ENCODE measurements at places on chromosomes 16 and 17. TPM values are rescaled to one million over a fixed set of nuclear protein-coding genes. Genes with fewer than 3 reads are reported as not detected.

DNA sequence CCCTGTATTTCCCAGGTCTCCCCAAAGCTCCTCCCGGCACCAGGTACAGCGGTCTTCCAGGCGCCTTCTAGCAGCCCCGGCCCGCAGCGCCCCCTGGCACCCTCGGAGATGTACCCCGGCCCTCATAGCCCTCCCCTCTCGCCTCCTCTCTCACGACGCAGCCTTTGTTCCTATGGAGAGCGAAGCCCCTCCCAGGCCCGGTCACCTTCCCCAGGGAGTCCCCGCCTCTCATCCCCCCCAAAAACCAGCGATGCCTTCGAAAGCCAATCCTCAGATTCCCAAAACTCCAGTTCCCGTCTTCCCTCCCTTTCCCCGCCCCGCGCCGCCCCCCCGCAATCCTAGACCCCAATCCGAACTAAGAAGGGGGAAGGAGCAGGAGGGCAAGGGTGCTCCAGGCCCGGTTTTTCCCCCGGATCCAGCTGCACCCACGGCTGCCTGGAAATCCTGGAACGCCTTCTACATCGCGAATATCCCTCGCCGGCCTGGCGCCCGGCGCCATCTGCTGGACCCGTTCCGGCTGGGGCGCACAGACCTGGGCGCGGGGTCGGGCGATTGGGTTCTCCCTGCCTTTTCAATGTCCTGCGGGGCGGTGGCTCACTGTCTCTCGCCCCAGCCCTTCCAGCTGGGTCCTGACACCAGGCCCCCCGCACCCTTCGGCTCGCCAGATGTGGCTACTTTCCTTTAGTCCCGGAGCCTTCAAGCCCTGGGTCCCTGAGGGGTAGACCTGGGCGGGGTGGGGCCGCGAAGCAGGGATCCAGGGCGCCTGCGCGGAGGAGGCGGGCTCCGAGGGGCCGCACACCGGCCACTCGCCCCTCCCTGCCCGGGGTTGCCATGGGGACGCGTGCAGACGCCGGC lies at the start of gene DNAH2:
TSS of gene DNAH2 (plus strand) at position 844 of the 855 bp plus-strand sequence. CDS start 1,991 bp downstream, outside the sequence.
- DNase-seq, result peak; percentile 85

DNA sequence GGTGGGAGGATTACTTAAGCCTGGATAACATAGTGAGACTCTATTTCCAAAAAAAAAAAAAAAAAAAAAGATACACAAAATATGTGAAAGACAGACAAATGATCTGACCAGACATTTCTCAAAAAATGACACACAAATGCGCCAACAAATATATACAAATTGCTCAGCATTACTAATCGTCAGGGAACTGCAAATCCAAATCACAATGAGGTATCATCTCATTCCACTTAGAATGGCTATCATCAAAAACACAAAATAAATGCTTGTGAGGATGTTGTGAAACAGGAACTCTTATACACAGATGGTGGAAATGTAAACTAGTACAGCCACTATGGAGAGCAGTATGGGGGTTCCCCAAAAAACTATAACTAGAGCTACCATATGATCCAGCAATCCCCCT lies 62.4 kb downstream of the STX8 start:
- no peak for DNase-seq

- no peak for DNase-seq
Observed at GRCh38 chr17:57158795-57159194, 73.7 kb downstream of the AKAP1 start.

GRCh38 chr16:79977940-79978836 lies 377.7 kb upstream of the MAF start:
- no peak for DNase-seq

GRCh38 chr17:43578699-43579565 lies 32.8 kb upstream of the ETV4 start:
- no peak for DNase-seq

GRCh38 chr17:29973005-29973404 lies 31.6 kb downstream of the EFCAB5 start:
- DNase-seq, result no peak

DNA sequence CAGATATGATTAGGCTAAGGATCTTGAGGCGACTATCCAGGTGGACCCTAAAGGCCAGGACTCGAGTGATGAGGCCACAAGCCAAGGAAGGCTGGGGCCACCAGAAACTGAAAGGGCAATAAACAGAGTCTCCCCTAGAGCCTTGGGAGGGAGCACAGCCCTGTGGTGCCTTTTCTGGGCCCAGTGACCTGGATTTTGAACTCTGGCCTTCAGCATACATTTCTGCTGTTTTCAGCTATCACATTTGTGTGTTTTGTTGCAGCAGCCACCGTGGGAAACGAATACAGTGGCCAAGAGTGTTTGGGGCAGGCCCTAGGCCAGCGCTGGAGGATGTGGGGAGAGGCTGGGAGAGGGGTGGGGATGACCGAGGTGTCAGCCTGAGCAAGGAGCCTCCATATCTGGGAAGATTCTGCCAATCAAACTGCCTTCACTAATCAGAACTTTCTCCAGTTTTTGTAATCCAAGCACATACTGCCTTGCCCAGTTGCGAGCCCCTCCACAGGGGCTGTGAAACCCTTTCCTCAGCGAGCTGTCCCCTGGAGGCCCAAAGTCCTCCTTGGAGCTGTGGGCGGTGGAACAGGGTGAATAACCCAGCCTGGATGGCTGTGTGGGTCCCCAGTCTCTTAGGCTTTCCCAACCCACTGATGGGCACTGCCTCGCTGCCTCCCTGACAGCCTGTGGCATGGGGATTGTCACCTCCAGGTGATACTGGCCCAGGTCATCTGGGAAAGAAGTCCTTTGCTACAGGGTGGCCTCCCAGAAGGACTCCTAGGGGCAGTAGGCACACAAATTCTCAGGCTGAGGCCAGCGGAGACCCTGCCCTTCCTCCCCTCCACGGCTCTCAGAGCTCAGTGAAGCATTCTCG lies 16.8 kb downstream of the B9D1 start:
- DNase-seq, result no peak

DNA sequence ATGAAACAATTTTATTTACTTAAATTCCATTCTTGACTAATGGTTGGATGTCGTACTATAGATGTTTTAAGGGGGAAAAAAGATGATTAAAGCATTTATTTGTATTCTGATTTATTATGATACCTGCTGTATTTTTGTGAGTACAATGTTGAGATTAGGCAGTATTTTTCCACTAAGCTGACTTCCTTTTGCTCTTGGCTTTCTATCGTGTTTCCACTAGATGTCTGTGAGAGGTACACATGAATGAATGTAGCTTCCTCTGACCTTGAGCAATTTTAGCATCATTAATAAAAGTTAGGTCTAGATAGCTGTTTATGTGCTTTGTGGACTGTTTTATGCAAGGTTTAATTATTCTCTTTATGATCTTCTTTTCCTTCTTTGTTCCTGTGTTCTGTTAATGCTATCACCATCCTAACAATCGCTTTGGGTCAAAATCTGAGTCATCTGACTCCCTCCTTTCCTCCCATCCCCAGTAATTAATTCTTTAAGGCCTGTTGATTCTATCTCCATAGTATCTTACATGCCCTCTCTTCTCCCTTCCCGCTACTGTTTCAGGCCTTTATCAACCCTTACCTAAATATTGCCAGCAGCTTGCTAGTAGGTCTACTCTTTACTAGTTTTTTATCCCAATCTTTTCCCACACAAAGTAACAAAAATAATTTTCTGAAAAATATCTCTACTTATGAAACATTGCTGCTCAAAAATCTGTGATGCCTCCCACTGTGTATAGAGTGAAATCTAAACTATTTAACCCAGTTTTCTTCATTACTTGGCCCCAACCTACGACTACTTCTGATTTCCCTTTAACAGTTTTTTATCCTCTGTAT lies 76.0 kb downstream of the VMP1 start:
- no peak for DNase-seq

DNA sequence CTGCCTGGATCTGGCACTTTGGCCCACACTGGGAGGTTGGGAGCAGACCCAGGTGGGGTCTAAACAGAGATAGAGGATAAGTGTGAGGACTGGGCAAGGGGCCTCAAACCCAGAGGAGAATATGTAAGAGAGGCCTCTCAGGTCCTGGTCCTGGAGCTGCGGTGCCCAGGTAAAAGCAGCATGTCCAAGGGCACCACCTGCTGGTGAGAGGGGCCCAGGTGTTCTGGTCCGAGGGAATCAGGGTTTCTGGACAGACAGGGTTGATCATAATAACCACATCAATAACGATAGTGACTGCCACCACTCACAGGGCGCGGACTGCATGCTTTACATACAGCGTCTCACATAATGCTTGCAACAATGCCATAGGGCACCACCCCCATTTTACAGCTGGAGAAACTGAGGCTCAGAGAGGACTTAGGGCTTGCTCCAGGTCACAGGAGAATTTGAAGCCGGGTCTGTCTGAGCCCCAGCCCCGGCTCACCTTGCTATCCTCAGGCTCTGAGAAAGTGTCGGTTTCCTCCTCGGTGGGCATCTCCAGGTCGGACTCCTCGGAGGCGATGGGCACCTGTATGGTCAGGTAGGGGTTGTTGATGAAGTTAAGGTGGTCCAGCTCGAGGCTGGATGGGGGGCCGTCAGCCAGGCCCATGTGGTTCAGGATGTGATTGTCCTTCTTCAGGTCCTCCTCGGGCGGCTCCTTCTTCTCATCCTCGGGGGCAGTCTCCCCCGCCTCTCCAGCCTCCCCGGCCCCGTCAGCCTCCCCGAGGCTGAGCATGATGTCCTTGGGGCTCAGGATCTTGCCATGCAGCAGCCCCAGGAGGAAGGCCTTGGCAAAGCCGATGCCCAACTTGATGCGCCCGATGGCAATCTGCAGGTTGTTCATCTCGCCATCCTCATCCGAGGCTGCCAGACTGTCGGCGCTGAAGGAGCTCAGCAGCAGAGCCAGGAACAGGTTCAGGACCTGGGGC lies 19.1 kb upstream of the CD79B start:
- DNase-seq, result peak; percentile 85

WNT9B gene
- total RNA-seq, result 0.21 TPM

CTRL gene
- total RNA-seq, result 722 TPM

SPATA32 gene
- total RNA-seq, result not detected

HBM gene
- not detected for total RNA-seq
